ENCODE measurements at places on chromosomes 11 and 22.
A peak's percentile ranks its signal among the peaks of the same experiment; 100 is the strongest.

GRCh38 chr11:59582006-59582405, 33.6 kb downstream of the OSBP start:
- DNase-seq = no peak

DNA sequence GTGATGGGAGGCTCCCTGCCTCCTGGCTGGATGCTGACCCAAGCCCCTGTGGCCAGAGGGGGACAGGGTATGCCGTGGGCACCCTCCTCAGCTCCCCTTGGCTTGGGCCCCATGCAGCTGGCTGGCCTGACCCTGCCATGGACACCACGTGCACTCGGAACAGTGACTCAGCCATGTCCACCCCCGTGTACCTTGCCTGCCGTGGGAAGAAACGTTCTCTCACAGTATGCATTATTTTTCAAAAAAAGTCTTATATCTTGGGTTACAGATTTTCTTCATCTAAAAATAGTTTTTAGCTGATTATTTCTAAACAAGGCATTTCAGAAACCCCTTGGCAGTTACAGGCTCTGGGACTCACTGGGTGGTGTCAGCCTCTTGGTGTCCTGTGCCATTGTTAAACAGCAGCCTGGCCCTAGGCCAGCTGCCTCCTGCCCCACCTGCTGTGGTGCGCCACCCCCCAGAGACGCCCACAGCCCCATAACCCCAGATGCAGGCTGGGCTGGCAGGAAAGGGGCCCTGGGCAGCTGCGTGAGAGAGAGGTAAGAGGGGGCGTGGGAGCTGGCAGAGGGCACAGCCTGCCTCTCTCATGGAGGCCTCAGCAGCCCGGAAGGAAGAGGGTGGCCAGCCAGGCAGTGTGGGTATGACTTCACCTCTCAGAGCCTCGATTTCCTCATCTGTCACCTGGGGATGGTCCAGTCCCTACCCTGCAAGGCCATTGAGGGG, 99.8 kb downstream of the MORC2 start:
- DNase-seq = no peak

GRCh38 chr11:10455637-10456487, 798 bp downstream of the AMPD3 start:
- DNase-seq = peak; percentile 75

DNA sequence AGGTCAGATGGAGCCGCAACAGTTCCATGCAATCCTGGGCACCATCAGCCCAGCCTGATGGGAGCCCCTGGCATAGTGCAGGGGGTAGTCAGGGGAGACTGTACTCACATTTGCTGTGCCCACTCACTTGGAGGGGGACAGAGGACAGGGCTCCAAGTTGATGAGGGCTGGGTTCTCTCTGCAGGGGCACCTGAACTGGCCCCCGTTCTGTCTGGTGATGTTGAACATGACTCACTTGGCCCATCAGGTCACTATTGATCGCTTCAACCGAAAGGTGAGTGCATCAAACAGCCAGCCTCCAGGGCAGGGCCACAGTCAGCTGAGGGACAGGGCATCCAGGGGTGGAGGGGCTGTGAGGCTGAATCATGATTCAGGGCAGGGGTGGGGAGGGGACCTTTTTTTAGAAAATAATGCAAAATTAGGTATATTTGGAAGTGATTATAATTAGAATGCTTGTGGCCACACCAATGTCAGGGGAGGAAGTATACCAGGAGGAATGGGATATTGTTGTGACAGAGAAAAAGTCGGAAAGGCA, 66.4 kb downstream of the OTOG start:
- no peak for DNase-seq

DNA sequence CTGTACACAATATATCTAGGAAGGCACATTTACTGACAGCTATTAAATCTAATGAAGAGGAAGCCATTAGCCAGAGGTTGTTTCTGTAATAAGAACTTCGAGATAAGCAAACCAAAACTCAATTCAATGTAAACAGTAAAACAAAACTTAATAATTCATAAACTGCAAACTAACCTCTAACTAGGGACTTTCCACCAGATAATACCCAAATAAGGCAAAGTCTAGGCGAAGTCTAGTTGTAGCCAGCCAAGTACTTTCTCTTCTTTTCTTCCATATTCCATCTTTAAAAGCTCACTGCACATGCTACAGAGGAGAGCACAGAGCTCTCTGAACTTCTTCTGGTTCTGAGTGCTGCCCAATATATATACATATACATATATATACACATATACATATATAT, 229.9 kb upstream of the ANO5 start:
- no peak for DNase-seq

DNA sequence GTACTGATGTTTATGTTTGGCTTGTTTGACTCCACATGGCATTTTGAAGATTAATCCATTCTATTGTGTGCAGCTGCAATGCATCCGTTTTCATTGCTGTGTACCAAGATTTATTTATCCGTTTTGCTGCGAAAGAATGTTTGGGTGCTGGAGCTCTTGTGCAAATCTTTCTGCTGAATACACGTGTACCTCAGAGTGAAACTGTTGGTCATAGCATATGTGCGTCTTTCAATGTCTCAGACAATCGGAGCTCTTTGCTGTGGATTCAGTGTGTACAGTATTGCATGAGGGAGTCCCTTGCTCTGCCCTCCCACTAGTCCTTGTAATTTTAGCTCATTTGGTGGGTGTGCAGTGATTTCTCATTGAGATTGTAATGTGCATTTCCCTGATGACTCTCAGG, 545.4 kb downstream of the TBC1D22A start:
- no peak for DNase-seq

DNA sequence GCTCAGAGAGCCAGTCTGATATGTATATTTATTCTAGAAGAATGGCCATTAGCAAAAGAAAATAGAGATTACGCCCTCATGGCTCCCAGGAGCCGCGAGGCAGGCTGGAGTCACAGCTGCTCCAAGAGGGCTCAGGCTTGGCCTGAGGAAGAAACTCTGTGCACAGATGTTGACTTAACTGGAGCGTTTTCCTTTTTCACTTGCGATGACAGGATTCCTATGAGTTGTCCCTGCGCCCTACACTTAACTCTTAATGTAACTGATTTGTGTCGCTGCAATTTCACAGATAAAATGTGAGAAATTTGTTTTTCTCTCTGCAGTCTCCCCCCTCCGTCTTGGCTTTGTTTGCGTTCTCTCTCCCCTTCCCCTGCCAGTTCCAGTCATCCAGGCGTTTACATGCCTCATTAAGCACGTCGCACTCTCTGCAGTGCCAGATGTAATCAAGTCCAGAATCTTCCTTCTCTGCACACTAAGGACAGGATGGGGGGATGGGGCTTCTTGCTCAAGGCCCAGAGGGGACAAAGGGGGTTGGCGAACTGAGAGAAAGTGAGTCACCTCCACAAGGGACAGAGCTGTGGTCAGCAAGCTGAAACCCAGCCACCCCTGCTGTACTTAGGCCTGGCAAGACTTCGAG, 1060.1 kb downstream of the NTM start:
- DNase-seq = no peak

DNA sequence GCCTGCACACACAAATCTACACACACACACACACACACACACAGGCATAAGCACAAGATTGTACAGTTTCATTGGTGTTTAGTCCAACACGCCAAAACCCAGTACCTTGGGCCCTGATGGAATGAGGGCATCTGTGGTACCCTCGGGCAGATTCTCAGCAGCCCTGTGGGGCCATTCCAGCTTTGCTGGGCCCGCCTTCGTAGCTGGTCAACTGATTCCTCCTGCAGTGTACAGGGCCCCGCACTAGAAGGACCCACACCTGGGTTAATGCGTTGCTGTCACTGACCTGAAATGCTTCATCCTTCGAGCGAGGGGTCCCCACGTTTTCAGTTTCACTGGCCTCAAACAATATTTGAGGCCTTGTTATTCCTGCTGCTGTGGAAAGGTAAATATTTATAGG, 731.2 kb downstream of the BRD1 start:
- no peak for DNase-seq

DNA sequence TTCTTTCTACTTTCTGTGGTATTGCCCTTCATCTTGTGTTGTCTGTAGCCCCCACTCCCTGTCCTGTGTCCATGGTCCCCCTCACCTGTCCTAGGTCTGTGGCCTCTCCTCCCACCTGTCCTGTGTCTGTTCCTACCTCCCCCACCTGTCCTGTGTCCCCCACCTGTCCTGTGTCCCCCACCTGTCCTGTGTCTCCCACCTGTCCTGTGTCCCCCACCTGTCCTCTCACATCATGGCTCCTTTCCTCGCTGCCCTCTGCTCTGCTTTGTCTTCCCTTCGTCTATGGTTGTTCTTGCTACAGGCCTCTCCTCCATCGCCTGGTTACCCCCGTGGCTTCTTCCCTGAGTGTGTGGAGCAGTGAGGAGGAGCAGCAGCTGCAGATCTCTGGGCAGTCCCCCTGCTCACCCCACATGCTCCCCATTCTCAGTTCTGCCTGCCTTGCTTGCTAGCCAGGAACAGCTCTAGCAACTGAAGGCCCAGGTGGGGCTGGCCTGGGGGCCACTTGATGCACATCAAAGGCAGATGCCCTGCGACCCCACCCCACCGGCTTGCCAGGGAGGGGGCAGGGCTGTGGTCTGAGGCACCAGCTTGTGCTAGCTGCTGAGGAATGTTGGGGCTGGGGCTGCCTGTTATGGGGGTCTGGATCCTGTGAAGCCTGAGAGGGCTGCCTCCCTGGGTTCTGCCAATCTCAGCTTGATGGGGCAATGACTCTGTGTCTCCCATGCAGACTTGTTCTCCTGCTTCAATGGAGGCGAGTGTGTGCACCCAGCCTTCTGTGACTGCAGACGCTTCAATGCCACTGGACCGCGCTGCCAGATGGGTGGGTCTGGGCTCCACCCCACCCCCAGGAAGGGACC, 5.6 kb downstream of the OTOG start:
- no peak for DNase-seq

DNA sequence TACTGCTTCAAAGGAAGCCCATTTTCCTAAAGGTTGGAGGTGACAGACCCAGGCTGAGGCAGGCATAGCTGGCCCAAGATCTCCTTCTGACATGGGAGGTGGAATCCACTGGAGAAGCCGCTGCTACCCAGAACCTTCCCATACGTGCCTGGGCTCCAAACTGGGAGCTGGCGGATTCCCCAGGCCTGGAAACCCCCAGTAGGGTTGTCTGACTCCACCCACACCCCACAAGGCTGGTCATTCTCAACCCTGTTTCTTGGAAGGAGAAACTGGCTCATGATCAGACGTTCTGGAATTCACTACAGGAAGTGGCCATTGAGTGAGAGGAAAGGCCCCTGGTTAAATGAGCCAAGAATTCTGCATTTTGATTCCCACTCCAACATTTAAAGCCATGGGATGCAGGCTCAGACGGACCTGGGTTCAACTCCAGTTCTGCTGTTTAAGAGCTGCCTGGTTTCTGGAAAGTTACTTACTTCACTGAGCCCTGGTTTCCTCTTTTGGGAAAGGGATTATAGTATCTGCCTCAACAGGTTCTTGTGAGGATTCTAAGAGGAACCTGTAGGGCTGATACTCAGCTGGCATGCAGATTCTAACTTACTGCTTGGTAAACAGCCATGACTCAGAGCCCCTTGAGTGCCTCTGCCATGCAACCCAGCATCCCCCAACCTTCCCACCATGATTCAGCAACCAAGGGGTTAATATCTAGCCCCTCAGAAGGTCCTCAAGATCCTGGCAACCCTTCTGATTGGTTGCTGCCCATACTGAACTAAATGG, 19.4 kb upstream of the TSKU start:
- DNase-seq = peak; percentile 74

- peak; percentile 51 for DNase-seq
Measured at GRCh38 chr22:38694940-38695339, 5.8 kb downstream of the JOSD1 start.

DNA sequence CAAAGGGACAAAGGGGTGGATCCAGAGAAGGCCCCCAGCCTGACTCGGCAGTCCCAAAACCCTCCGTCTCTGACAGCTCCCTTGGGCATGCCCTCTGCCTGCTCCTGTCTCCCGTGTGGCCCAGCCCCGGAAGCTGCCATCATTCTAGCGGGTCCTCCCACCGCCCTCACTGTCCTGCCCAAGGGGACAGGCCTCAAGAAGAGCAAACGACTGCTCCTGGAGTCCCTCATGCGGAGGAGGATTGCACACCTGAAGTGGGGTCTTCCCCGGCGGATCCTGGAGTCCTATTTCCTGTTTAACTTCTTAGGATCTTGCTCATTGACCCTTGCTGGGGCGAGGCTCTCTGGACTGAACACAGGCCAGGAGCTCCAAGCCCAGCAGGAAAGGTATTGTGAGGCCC, 2.6 kb upstream of the MEI1 start:
- no peak for DNase-seq

GRCh38 chr22:35457729-35458546, 58.0 kb downstream of the MCM5 start:
- no peak for DNase-seq

DNA sequence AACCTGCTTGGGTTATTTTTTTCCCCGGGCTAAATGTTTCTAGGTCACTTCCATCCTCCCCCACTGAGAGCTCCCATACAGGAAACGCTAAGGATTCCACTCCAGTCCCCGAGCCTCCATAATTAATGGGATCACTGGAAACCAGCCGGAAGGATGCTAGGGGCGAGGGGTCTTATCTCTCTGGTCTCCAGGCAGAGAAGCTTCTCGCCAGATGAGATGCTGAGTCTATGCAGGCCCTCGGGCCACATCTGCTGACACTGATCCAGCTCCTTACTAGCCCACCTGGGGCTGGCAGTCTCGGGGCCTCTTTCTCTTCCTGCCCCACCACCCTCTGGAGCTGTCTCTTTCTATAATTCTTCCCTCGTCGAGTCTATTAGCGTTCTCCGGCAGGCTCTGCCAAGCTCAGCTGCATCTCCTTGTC, 125.9 kb upstream of the SYT13 start:
- DNase-seq = no peak

GRCh38 chr22:50630376-50630775, 2.4 kb upstream of the ARSA start:
- no peak for DNase-seq

- DNase-seq = no peak
Measured at GRCh38 chr11:30749268-30749667, 163.1 kb upstream of the MPPED2 start.

DNA sequence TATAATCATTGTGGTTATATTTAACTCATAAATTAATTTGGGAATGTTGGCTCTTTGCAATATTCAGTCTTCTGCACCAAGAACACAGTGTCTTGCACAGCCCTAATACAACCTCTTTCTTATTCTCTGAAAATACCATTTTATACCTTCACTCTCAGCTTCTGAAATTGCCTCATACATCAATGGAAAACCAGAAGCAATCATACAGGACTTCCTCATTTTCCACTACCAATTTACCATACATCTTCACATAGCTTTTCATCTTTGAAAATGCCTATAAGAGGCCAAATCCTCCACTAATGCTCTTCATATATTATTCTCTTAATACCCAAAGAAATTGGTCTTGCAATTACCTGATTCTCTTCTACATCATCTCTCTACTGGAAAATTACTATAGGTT, 4.3 kb upstream of the OR2AG1 start:
- DNase-seq = no peak

DNA sequence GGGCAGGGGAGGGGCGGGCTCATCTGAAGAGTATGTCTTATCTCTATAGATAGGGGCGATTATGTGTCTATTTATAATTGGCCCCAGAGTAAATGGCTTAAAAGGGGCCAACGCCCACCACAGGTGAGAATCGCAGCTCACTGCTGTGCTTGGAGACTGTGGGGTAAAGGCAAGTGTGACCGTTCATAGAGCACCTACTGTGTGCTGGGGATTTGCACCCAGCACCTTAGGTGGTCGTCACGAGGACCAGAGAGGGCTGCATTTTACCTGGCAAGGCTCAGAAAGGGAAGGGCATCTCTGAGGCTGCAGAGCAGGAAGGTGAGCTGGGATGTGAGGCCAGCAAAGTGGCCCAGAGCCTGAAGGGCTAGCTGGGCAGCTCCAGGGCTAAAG, 13.7 kb upstream of the TCF20 start:
- DNase-seq = no peak

- DNase-seq = no peak
Measured at GRCh38 chr22:42275176-42275575, 4.7 kb upstream of the TCF20 start.

Measured in inflammatory macrophage treated with lipopolysaccharide for 1 hour (primary cell).